Breast epithelium (tissue), 4 donors: ENCODE measurements at places on chromosomes 5 and 9.

GRCh38 chr5:11045411-11045810 lies 284.4 kb upstream of the DAP start:
- DNase-seq = no peak

DNA sequence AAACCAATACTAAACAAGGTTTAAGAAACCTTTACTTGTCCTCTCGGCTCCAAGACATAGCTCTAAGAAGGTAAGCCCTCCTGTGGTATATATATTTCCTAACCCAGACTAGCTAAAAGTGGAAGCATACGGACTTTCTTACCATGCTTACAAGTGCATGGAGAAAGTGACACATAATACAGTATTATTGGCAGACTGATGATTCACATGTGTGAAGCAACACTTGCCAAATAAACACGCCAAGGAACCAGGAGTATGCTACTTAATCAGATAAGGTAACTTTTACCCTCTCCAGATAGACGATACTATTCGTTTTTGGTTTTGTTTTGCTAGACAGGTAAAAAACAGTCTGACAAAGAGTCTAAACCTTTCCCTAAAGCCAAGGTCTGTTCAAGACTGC lies 264.1 kb downstream of the MLLT3 start:
- no peak for DNase-seq

DNA sequence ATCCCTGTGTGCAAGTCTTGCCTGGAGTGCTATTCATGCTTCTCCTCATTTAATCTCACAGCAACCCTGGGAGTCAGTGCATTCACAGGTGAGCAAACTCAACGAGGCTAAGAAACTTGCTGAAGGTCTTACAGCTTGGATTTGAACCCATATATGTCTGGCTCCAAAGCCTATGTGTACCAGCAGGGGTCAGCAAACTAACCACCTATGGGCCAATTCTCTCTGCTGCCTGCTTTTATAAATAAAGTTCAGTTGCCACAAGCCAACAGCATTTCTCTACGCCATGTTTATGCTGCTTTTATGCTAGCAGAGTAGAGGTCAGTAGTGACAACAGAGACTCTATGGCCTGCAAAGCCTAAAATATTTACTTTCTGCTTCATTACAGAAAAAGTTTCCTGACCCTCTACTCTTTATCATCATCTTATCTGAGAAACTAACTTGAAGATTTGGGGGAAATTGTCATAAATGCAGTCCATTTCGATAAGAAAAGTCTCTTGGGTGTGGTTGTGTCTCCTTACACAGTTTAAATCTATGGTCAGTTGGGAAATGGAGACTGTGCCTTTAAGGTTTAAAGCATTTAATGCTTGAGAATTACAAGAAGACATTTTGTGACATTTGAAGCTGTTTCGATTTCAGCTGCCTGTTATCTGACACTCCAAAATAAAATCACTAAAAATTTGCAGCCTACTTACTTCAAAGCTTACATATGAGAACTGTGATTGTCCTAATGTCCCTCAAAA lies 137.7 kb downstream of the PRELID2 start:
- no peak for DNase-seq

DNA sequence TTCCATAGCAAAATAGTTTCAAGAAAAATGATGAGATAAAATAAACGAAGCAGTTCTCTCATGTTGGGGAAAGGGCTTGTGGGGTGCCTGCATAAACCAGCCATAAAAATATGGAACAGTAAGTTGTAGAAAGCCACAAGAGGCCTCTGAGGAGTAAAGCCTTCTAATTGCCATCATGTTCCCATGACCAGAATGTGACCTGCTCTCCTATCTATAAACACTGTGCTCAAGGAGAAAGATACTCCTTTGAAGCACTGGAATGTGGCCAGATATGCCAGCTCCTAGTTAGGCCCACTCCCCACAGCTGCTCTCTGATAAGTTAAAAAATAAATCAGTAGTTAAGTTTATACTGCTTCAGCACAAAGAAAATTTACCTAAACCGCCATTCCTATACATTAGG lies 65.8 kb downstream of the SETX start:
- DNase-seq = no peak

DNA sequence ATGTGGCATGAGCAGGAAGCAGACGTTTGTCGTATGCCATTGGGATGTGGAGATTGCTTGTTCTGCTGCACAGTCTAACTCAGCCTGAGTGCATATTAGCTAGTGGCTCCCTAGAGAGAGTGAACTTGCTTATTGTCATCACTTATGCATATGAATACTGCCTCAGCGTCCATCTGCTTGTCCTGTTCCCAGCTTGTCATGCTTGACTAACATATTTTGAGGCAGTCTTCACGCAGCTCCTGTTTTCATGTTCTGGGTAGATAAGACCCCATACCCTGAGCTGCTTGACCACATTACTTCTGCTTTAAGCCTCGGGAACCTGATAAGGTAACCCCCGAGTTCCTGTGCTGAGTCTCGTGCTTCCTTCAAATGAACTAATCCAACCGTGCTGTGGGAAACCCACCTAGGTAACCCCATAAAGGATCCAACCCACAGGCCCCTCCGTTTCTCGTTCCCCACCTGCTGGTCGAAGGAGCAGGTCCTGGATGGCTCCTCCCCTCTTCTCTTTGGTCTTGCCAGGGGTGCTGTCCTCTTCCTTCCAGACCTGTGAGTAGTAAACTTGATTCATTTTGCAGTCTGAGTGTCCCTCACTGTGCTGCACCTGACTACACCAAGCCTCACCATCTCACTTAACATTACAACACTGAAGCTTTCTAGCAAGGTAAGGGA lies 25.0 kb downstream of the ANKRD33B start:
- no peak for DNase-seq
